ENCODE measurements at places on chromosomes 1 and 21.

GRCh38 chr1:67747671-67748546, 62.9 kb downstream of the GADD45A start:
- DNase-seq, result no peak

DNA sequence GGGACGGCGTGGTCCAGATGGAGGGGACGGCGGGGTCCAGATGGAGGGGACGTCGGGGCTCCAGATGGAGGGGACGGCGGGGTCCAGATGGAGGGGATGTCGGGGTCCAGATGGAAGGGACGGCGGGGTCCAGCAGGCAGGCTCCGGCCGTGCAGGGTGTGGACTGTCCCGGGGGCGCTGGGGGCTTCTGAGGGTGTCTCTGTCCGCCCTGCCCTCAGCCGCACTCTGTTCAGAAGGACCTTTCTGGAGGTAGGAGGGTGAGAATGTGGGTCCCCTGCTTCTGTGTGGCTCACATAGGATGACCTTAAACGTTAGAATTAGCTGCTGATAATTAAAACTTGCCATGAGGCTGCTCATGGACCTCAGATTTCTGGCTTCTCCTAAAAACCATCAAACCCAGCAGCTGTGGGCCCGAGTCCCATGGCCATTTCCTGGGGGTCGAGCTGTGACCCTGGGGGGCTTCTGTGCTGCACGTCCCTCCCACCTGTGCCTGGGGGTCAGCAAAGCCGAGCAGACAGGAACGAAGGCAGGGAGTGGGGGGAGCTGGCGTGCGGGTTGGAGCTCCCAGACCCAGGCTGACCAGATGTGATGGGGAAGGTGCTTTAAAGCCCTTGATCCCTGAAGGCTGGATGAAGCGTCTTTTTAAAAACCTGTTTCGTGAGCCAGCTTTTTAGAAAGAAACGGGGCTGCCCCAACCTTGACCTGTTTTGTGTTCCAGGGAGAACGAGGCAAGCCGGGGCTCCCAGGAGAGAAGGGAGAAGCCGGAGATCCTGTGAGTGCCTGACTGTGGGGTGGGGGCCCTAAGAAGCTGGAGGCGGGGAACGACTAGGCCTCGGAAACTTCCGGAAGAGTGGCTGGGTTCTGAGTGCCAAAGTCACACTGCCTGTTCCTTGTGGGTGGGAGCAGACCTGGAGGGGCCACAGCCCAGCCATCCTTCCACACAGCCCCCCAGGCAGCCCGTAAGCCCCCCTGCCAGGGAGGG, 7.1 kb downstream of the COL6A1 start:
- DNase-seq, result no peak

GRCh38 chr1:113027449-113027848, 45.5 kb upstream of the LRIG2 start:
- no peak for DNase-seq

GRCh38 chr1:53619367-53620060, 119.5 kb downstream of the GLIS1 start:
- no peak for DNase-seq

- DNase-seq, result no peak
Observed at GRCh38 chr1:1399872-1400575, 889 bp upstream of the CCNL2 start.

DNA sequence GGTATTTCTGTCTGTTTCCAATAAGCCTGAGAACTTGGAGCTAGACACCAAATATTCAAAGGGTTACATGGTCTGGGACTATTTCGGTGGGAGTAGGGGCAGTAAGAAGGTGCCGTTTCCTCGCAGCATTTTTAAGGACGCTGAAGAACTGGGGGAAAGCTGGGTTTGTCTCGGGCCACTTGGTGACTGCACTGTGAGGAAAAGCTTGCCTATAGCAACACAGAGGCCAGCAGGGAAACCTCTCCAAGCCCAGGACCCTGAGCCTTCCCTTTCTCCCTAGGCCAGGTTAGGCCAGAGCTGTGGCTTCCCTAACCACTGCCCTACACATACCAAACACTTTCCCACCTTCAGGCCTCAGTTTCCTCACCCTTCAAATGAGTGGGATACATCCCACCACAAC, 3.3 kb downstream of the GLIS1 start:
- no peak for DNase-seq

DNA sequence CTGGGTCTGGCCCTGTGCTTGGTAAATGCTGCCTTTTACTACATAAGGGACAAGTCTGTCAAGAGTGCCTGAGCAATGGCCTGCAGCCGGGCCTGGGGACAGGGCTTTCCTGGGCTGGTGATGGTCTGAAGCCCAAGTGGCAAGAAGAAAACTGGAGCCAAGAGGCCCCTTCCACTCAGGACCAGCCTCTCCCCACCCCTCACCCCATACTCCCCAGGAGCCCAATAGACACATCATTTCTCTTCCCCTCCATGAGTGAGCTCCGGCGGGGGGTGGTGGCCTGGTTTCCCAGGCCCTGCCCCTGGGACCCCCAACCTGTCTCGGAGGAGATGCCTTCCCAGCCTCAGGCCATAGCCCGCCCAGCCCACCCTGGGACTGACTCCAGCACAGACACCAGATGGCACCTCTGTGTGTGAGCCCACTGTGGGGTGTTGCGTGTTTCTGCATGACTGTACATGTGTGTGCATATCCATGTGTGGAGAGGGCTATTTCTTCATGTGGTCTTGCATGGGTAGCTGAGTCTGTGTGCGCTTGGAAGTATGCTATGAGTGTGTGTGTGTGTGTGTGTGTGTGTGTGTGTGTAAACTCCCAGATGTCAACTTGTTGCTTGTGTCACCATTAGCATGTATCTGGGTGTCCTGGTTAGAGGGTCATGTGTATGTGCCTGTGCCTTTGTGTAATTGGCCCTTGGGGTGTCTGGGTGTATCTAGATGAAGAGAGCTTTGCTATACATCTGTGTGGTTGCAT, 14.3 kb upstream of the LRP8 start:
- no peak for DNase-seq

DNA sequence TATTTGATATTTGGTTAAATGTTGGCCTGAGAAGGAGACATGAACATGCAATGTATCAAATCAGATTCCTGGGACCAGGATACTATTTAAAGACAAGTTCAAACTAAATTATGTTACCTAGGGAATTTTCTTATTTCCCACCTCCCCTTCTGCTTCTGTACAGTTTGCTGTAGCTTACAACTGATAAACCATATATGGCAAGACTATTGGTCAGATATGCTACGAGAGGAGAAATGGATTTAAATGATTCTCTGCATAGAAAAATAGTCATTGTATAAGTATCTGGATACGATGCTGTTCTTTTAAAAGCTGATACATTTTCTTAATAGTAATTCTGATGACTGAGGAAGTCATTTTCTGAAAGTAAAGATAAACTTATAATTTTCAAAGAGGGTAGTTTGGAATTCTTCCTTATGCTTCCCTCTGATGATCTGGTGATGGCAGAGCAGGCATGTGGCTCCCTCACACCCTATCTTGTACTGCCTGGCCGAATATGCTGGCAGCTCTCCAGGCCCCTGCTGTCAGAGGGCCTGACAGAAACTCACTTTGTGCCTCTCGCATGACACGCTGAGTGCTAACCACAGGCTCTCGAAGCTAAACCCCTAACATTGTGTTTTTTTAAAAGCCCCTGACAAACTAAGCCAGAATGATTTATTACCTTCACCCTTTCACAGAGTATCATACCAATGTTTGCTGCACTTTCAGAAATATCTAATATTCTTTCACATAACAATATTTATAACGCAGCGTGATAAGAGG, 19.4 kb downstream of the RRP15 start:
- no peak for DNase-seq

DNA sequence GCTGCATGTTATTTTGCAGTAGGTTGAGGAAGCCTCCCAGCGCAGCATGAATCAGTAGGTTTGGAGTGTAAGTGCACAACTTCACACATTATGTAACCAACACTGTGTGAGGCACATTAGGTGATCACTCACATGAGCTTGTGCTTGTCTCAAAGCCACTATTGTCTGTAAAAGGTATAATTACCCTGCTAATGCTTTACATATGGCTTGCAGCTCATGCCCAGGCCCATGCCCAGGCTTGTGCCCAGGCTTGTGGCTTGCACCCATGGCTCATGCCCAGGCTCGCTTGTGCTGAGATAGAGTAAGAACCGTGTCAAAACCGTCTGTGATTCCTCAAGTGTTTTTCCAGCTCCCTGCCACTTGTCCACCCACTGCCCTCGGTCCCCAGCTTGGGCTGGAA, 596.3 kb downstream of the LTN1 start:
- no peak for DNase-seq

GRCh38 chr21:34945288-34945687, 103.8 kb downstream of the RUNX1 start:
- no peak for DNase-seq

DNA sequence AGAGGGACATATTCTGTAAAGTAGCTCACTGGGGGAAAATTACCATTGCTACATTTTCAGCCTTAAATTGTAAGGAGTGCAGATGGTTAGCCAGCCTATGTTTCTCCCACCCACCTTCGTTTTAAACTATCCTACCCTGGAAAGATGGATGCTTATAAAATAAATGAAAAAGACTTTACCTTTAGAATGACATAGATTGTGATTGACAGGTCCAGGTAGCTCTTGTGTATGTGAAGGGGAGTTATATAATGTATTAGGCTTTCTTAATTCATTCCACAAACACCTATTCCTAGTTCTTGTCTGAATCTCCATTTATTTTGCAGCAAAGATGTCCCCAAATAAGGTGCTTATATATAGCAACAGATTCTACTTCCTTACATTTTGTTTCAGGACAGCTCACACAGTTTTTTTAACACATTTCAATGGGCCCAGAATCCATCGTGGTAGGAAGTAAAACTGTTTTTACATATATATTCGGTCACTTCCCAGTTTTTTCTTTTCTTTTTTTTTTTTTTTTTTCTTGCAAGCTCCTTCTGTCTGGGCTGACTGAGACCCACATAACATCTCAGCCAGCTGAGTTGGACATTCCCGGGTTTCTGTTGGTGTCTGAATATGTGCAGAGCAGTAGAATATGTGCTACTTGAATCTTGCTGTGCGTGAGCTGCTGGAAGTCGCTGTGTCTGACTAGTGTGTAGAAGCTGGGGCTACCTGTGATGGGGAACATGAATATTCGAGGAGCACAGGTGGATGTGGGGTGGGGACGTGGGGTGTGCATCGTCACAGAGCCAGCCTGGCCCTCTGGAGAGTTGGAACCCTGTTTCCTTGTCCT, 27.8 kb downstream of the UCK2 start:
- no peak for DNase-seq

DNA sequence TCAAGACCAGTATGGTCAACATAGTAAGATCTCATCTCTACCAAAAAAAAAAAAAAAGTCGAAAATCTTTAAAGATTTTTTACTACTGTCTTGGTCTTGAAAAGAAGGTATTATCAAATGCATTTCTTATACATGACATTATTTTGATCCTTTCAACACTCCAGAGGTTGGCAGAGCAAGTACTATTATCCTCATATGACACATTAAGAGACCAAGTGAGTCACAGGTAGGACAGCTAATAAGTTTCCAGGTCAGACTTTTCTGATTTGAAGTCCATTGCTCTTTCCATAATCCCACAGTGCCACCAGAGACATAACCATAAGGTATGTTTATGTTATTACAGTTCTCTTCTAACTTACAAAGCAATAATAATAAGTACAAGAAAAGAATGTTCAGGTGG, 15.2 kb downstream of the DBT start:
- no peak for DNase-seq

DNA sequence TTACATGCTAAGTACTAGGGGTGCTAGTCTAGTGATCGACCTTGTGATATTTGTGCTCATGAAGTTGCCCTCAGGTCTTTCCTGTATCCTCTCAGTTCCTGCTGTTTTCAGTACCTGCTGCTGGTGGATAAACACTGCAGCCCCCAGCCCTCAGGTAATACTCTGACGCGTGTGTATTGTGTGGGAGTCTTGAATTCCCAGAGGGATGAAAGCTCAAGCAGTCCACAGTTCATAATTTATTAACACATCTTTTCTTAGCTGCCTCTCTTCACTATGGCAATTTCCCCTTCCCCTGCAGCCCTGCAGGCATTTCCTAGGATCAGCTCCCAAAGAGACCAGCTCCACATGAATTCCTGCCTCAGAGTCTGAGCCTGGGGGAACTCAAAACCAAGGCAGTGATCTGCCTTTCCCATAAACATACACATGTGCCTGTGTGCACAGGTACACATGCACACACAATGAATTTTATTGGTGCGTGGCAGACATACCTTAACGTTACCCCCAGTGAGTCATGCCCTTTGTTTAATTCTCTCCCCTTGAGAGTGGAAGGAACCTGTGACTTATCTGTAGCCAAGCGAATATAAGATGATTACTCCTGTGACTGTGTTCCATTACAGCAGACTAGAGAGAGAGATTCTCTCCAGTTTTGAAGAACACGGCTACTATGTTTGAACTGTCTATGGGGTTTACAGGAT, 14.1 kb upstream of the HMGCS2 start:
- no peak for DNase-seq

DNA sequence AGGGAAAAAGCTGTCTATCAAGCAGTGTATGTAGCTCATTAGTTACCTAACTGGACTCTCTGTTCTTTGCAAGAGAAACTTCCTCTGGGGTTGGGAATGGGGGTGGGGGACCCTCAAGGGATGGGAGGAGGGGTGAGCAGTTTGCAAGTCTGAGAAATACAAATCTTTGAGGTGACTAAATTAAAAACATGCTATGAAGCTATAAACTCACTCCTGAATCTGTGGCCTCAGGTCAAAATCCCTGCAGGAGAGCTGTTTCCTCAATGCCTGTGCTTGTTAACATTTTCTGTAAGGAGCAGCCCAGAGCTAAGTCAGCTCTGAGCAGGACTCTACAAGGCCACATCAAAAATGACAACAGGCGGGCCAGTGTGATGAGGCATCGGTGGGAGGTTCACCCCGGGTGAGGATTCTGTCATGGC, 32.8 kb upstream of the PTPRC start:
- DNase-seq, result no peak

DNA sequence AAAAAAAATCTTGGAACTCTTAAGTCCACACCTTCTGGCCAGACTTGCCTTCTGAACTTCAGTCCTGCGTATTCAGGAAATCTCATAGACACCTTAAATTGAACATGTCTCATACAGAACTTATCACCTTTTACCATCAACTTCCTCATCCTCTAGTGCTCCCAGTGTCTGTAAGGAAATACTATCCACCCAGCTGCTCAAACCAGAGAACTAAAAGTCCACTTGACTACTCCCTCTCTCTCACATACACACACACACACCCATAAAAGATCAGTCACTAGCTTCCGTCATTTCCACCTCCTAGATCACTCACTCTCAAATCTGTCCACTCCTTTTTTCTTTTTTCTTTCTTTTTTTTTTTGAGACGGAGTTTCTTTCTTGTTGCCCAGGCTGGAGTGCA, 10.9 kb upstream of the CAP1 start:
- no peak for DNase-seq

GRCh38 chr1:13616234-13616633, 32.6 kb downstream of the PDPN start:
- no peak for DNase-seq

DNA sequence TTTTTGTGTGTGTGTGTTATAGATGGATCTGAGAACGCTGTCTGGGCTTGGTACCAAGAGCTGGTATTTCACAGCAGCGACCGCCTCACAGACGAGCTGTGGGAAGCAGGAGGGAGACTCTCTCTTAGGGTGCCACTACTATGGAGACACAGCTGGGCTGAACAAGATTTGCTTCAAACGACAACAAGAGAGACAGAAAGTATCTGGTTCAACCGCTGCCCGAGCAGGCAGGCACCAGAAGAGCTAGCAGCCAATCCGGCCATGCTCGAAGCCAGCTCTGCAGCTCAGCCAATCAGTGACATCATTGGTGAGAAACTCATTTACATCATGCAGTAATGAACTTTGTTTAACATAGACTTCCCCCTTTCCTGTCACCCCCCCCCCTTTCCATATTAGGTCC, 341.3 kb downstream of the USP25 start:
- no peak for DNase-seq
